ENCODE measurements at places on chromosomes 7 and 10.

GRCh38 chr10:93435621-93436397, 46.3 kb downstream of the MYOF start:
- peaks cover 8% of the 10 kb centered on the region for H3K4me1 ChIP-seq
- no peaks in the 10 kb centered on the region for H3K36me3 ChIP-seq
- no peak overlapping the region for H3K27ac ChIP-seq
- DNase-seq: no peak
- H3K4me3 ChIP-seq: no peak overlapping the region
- peaks cover 4% of the 10 kb centered on the region for H3K27me3 ChIP-seq

DNA sequence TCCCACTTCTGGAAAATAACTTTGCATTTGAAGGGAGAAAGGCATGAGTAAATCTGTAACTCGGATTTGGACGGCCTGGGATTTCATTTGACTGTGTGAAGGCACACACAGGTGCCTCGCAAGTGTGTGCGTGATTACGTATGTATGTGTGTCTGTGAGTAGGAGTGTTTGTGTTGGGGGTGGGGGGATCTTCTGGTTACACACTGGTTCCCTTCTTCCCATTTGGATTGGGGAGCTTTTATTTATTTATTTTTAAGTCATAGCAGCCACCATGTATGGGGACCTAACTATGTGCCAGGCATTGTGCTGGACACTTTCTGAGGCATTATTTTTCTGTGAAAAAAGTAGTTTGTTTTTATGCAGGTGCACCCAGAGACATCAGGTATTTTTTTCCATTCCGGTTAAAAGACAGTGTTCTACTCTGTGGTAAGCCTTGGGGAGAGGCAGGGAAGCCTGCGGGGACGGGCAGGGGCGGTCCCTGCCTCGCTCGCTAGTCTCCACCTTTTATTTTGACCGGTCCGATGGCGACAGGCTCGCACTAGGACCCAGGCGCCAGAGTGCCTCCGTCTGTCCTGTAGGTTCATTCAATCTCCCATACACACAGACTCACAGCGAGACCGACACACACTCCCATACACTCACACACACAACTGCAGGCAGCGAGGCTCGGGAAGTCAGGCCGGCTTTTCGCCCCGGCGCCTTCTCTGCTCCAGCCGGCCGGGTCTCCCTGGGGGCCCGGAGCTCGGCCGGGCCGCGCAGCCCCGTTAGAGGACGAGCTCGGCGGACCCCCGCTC, at the start of gene MXI1:
Gene MXI1, plus strand, starts transcription at position 595 of the 794 bp plus-strand sequence. CDS start 204 bp downstream, outside the sequence.
- DNase-seq: peak; percentile 61
- no peaks in the 10 kb centered on the region for H3K36me3 ChIP-seq
- peaks cover 28% of the 10 kb centered on the region for H3K4me1 ChIP-seq
- peak within 1 kb of the TSS; percentile 94 for H3K4me3 ChIP-seq
- peaks cover 25% of the 10 kb centered on the region for H3K27me3 ChIP-seq

DNA sequence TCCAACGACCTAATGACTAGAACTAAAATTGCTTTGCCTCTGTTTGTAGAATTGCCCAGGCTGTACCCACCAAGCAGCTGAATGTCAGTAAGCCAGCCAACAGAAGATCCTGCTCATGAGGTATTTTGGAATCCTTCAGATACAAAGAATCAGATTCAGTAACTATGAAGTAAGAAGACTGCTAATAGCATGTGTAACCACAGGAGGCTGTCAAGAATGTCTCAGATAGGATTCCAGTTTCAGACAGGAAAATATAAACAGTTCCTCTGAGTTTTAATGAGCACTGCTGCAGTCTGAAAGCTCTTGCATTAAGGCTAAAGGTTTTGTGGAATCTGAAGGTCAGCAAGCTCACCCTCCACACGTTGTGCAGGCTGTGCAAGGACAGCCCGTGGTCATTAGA, 112.6 kb upstream of the ADAM12 start:
- peaks cover 5% of the 10 kb centered on the region for H3K27me3 ChIP-seq
- DNase-seq: no peak
- no peaks in the 10 kb centered on the region for H3K36me3 ChIP-seq
- no peak overlapping the region for H3K4me3 ChIP-seq

DNA sequence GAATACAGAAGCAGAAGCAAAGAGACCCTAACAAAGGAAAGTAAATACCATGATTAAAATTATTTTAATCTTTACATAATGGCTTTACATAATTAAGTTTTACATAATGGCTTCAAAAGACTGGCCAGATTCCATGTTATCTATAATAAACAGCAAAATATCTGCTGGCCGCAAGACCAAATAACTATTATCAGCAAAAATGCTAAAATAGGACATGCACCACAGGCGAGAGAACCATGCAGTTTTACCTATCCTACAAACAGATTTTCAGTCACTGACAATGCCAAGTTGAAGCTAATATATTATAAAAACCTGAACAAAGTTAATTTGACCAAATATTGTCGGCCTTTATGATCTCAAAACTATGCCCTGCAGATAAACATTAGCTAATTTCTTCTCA, 34.2 kb upstream of the ANLN start:
- H3K4me1 ChIP-seq: no peaks in the 10 kb centered on the region
- no peak overlapping the region for H3K4me3 ChIP-seq
- no peak overlapping the region for H3K27ac ChIP-seq

DNA sequence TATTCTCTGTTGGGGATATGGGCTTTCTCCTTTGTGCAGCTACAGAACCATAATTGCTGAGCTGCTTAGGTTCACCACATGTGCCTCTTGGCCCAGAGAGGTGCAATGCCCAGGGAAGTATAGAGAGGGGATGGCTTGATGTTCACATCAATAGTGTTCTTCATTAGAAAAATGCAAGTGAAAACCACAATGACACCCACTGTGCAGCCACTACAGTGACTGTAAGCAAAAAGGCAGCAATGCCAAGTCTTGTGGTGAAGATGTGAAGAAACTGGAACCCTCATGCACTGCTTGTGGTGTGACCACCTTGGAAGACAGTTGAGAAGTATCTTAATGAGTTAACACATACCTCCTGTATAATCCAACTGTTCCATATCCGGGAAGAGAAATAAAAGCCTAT, 318.9 kb upstream of the ZMIZ1 start:
- H3K4me1 ChIP-seq: no peaks in the 10 kb centered on the region
- no peak overlapping the region for H3K4me3 ChIP-seq
- H3K27me3 ChIP-seq: peaks cover 81% of the 10 kb centered on the region
- no peak overlapping the region for H3K27ac ChIP-seq
- H3K36me3 ChIP-seq: no peaks in the 10 kb centered on the region
- DNase-seq: no peak

- H3K27me3 ChIP-seq: peaks cover 34% of the 10 kb centered on the region
- no peak for DNase-seq
- no peak overlapping the region for H3K27ac ChIP-seq
- H3K4me3 ChIP-seq: no peak overlapping the region
- no peaks in the 10 kb centered on the region for H3K4me1 ChIP-seq
These were observed 32.2 kb downstream of the LSM5 start for GRCh38 chr7:32458025-32458424.

- no peak overlapping the region for H3K27ac ChIP-seq
- no peak overlapping the region for H3K4me3 ChIP-seq
- H3K27me3 ChIP-seq: peaks cover 67% of the 10 kb centered on the region
- no peaks in the 10 kb centered on the region for H3K36me3 ChIP-seq
These were observed 3.3 kb upstream of the GAD2 start for GRCh38 chr10:26213157-26213800.

DNA sequence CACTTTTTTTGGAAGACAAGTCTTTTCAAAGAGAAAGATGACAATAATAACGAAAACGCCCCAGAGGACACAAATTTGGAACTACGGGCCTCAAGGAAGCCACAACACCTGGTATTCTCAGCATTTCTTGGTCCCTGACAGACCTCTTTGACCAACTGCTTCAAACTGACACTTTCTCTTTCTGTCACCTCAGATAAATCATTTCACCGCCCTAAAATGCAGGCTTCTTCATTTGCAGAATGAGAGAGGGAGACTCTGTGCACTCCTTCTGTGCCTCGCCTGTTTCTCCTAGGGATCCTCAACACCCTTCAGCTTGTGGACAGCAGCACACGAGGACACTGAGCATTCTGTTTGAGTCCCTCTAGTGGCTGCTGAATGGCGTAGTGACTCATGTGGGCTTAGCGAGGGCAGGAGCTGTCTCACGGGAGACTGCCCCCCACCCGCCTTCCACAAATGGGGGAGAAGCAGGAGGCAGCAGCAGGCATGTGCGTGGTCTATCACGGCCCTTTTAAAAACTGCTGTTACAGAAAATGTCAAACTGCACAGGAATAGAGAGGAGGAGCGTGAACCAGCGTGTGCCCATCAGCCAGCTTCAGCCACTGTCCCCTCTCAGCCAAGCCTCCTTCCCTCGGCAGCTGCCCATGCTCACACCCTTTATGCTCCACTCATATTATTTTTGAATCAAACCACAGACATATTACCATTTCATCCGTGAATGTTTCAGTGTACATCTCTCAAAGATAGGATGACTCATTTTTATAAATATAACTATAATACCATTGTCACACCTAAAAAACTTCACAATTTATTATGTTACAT, 41.4 kb downstream of the GSDME start:
- peaks cover 52% of the 10 kb centered on the region for H3K4me1 ChIP-seq
- H3K36me3 ChIP-seq: peaks cover 36% of the 10 kb centered on the region
- peak overlapping the region; percentile 63 for H3K27ac ChIP-seq
- peaks cover 36% of the 10 kb centered on the region for H3K27me3 ChIP-seq

- H3K4me1 ChIP-seq: no peaks in the 10 kb centered on the region
- no peak overlapping the region for H3K27ac ChIP-seq
- no peaks in the 10 kb centered on the region for H3K36me3 ChIP-seq
- no peaks in the 10 kb centered on the region for H3K27me3 ChIP-seq
These were observed 76.2 kb downstream of the AHR start for GRCh38 chr7:17374654-17375053.

DNA sequence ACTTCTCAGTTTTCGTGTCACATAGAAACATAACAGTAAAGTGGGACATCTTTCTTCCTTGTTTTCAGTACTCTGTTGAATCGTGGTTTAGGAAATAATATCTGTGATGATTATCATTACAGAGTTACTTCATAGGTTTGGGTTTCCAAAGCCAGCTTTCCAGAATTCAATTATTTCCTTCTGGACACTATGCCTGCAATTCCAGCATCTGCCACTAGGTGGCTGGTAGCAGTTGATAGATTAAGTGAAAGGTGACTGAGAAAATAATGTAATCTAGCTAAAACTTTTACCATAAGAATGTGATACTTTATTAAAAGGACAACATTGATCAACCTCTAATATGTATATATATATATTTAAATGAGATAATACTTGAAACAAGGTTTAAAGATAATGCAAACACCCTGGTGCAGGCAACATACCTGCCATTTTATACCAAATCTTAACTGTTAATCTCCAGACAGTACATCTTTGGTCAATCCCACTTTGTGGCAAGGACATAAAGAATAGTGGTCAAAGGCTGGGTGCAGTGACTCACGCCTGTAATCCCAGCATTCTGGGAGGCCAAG, 102.6 kb downstream of the SH3PXD2A start:
- peaks cover 11% of the 10 kb centered on the region for H3K4me1 ChIP-seq
- H3K36me3 ChIP-seq: peaks cover 3% of the 10 kb centered on the region
- peaks cover 21% of the 10 kb centered on the region for H3K27me3 ChIP-seq
- no peak for DNase-seq

DNA sequence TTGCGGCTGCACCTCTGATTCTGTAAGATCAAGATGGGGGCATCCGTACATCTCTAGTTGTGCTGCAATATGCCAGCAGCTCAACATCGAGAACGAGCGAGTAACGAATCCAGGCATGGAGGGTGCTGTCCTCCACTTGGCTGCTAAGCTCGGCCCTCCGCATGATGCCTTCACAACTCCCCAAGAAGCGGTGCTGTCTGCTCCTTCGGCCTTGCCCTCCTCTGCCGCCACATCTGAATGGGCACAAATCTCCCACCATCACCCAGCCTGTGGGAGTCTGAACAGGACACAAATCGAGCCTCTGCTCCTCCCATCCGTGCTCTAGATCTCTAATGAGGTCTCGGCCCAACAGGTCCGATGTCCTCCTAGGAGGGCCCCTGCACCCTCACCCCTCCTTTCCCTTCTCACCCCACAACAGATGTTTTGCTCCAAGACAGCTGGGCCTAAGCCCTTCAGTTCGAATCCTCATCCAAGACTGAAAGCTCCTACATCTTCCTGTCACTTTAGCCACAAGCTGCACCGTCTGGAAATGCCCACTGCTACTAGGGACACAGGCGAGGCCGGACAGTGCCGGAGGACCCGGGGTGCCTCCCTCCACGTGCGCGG, 86.7 kb downstream of the ZNF33B start:
- H3K36me3 ChIP-seq: peaks cover 27% of the 10 kb centered on the region
- peak overlapping the region; percentile 99 for H3K27ac ChIP-seq
- H3K4me1 ChIP-seq: peaks cover 39% of the 10 kb centered on the region
- H3K27me3 ChIP-seq: peaks cover 6% of the 10 kb centered on the region
- H3K4me3 ChIP-seq: peak overlapping the region; percentile 99

DNA sequence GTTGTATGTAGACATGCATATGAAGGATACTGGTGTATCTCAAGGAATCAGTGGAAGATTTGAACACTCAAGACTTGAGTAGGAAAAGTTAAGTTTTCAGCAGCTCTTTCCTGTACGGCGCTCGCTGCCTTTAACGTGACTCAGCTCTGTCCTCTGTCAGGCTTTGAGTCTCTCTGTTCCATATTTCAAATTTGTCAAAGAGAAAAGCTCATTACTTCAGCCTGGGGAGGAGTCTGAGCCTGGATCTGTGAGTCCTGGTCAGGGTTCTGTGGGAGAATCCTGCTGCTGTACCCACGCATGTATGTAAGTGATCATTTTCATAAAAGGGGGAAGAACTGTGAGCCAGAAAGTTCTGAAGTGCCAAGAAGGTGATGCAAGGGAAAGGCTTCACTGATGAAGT, 13.8 kb upstream of the MPP7 start:
- H3K27ac ChIP-seq: no peak overlapping the region
- no peaks in the 10 kb centered on the region for H3K36me3 ChIP-seq
- DNase-seq: no peak
- H3K4me1 ChIP-seq: peaks cover 8% of the 10 kb centered on the region
- H3K4me3 ChIP-seq: no peak overlapping the region
- H3K27me3 ChIP-seq: peaks cover 13% of the 10 kb centered on the region

DNA sequence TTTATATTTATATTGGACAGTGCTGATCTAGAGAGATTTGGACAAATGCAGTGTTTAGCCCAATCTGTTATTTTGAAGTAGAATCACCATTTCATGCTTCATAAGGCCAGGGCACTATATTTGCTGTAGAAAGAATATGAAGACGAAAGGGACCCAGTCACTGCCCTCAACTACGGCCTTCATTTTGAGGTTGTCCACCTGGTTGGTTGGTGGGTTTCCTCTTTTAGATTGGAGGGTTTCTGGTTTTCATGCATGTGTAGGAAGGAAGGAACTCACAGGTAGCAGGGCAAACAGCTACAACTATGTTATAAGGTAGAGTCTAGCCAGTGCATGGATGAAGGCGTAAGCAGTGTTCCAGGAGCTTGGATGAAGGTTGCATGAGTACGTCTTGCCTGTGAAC, 56.3 kb downstream of the ARID5B start:
- H3K27ac ChIP-seq: peak overlapping the region; percentile 74
- peaks cover 87% of the 10 kb centered on the region for H3K4me1 ChIP-seq
- peaks cover 80% of the 10 kb centered on the region for H3K36me3 ChIP-seq
- H3K27me3 ChIP-seq: no peaks in the 10 kb centered on the region
- no peak overlapping the region for H3K4me3 ChIP-seq

- peaks cover 40% of the 10 kb centered on the region for H3K4me1 ChIP-seq
- H3K27me3 ChIP-seq: no peaks in the 10 kb centered on the region
- DNase-seq: no peak
These were observed 1.6 kb downstream of the POLR1F start for GRCh38 chr7:19707240-19707639.

- DNase-seq: no peak
- H3K27me3 ChIP-seq: peaks cover 14% of the 10 kb centered on the region
These were observed 35.5 kb downstream of the VIM start for GRCh38 chr10:17263580-17263979.

- peaks cover 1% of the 10 kb centered on the region for H3K36me3 ChIP-seq
- H3K4me1 ChIP-seq: no peaks in the 10 kb centered on the region
- no peak for DNase-seq
- no peak overlapping the region for H3K4me3 ChIP-seq
These were observed 159.4 kb downstream of the OAT start for GRCh38 chr10:124259139-124259825.

- no peaks in the 10 kb centered on the region for H3K27me3 ChIP-seq
- H3K27ac ChIP-seq: peak overlapping the region; percentile 100
- peaks cover 82% of the 10 kb centered on the region for H3K4me1 ChIP-seq
These were observed 3.4 kb downstream of the KLF6 start for GRCh38 chr10:3781468-3782145.

All from stimulated activated naive B cell treated with anti-CD40 and anti-IgM and Interleukin-4, amounts not matched to agents 10 μg/mL and 1 μg/mL and 100 μg/mL, for 72 hours (primary cell).